NCI-H2081 treated with DMSO at 0.1 percent for 48 hours (cell line): ENCODE measurements at places on chromosomes 16 and 17.

DNA sequence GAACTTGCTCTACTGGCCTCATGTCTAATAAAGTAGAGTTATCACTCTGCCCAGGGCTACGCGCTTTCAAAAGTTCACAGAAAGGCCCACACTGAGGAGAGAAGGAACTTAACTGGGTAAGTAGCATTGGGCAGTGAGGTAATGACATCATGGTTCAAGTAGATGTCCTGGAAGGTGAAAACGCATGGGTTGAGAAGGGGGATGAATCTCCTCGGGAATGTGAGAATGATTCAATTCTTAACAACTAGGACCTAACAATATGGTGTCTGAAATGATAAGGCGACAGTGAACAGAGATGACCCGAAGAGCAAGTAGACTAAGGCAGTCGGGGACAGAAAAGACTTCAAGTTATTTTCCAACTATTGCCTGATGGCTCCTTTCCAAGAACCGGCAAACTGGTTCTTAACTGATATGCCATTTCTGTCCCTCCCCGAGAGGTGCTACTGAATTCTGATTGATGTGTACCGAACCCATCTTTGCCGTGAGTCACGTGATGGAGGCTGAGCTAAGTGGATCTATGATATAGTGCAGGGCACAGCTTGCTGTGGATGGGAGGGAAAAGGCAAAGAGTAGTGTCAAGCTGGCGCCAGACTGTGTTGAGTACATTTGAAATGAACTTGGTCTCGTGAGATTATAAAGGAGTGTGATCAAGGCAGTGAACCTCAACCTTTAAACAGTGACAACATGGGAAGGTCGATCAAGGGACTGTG is 44.1 kb downstream of the MARCHF10 start:
- DNase-seq = no peak

DNA sequence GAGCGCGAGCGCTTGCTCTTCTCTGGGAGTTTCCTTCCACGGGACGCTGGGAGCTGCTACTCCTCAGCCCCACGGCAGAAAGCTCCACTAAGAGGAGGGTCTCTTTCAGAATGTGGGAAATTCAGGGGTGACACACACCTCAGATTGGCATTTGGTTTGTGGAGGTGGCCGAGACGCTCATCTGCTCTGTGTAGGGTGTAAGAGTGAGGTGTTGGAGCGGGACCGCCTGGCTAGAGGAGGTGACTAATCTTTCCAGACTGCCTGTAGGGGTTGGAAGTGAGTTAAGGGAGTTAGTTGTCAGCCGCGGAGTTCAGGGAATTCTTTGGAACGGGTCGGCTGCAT is 735 bp downstream of the PSMD11 start:
- DNase-seq = no peak

GRCh38 chr16:27449434-27450195 is 47.6 kb downstream of the IL21R start:
- no peak for DNase-seq

- no peak for DNase-seq
Measured at GRCh38 chr16:1058216-1058615, 14.3 kb upstream of the SSTR5 start.

GRCh38 chr17:74119965-74120364 is 83.5 kb upstream of the RPL38 start:
- DNase-seq = no peak

DNA sequence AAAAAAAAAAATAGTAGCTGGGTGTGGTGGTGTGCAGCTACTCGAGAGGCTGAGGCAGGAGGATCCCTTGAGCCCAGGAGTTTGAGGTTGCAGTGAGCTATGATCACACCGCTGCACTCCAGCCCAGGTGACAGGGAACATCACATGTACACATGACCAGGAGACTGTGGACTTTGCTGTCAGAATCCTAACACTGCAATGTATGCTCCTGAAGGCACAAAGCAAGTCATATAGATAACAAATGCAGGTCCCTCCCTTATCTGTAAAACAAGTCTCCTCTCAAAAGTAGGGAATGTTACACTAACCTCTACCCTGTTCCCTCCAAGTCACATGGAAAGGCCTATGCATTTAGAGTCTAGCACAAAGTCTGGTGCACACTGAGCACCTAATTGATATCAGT is 48.5 kb downstream of the ARHGAP17 start:
- no peak for DNase-seq

DNA sequence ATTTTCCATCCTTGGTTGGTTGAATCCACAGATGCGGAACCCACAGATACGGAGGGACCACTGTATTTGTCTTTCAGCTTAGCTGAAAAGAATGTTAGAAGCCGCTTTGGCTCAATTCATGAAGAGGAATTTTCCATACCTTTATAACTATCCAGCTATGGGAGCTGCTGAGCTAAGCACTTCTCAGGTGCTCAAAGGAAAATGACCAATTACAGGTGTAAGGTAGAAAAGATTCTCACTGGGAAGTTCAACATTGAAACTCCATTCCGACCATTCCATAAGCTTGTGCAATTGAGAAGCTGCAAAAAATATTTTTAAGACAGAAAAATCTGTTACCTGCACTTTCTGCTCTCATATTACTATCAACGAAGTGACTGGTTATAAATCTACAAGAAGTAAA is 2.7 kb downstream of the AHSP start:
- DNase-seq = no peak

DNA sequence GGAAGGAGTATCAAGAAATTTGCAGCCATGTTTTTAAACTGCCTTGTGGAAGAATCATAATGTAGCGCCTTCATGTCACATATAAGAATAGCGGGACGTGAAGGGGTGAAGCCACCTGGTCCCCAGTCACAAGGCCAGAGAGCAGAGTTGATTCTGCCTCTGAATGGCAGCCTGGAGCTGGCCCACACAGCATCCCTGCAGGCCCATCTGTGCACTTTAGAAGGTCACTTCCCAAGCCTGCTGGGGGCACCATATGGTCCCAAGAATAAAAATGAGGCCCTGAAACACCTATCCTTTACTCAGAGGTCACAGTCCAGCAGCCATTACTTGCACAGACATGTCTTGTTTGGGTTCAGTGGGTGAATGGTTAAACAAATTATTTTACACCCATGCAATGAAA is 15.0 kb downstream of the CD300E start:
- no peak for DNase-seq

- DNase-seq = no peak
Measured at GRCh38 chr16:1035066-1035415, 37.5 kb upstream of the SSTR5 start.

GRCh38 chr17:30352240-30352814 is 18.5 kb upstream of the TMIGD1 start:
- DNase-seq = no peak

GRCh38 chr17:67365738-67366192 is 612 bp downstream of the PSMD12 start:
- no peak for DNase-seq

DNA sequence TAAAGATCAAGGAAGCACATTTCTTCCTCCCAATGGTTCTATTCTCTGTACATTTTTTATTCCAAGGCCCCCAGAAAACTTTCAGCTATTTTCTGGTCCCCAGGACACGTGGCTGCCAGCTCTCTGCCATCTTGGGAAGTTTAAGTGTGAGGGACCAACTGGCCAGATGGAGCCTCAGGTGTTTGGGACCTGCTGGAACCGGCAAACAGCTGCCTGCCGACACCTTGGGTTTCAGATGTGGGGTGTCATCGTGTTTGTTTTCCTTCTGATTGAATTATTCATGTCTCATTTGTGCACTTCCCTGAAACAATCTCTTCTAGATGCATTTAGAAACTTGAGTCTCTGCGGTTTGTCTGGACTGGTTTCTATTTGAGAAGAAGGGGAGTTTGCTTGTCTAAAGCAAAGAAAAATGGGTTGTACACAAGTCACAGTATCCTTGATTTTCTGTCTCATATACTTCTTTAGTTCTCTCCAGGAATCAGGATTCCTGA is 386.5 kb downstream of the SLC39A11 start:
- no peak for DNase-seq

DNA sequence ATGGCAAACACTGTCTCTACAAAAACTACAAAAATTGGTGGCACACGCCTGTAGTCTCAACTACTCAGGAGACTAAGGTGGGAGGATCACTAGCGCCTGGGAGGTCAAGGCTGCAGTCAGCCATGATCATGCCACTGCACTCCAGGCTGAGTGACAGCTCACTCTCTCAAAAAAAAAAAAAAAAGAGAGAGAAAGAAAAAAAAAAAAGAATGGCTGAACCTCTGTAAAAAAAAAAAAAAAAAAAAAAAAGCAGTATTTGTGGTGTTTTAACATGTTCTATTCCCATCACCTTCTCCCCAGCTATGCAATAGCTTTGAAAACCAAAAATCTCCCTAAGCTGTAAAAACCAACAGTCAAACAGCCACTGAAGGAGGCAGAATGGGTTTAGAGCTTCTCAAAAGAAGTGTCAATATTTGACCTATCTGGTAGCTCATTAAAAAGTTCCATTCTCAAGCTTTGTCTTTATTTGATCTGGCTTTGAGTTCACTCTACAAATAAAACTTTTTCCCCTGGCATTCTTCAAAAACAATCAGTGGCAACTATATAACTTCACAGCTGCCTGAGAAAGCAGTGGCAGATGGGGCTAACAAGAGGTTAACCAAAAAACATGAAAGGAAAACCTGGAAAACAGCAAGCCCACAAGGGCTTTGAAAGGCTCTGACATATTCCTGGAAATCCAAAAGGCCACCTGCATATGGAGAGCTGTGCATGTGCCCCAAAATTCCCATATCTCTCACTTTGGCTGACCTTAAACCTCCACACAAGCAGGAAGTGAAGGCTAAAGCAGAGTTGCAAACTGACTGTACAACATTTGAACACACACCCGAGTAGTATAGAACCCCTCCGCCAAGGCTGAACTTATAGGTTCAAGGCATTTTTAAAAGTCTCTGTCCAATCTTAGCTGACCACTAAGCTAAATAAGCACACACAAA is 36.0 kb downstream of the USP32 start:
- no peak for DNase-seq

DNA sequence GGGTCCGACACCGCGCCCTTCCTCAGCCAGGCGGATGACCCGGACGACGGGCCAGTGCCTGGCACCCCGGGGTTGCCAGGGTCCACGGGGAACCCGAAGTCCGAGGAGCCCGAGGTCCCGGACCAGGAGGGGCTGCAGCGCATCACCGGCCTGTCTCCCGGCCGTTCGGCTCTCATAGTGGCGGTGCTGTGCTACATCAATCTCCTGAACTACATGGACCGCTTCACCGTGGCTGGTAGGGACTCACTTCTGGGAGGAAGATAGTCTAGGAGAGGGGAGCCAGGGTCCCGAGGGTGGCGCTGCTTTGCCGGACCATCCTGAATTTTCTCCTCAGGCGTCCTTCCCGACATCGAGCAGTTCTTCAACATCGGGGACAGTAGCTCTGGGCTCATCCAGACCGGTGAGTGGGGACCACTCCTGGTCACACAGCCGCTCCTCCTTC is 601 bp downstream of the SPNS1 start:
- DNase-seq = no peak

DNA sequence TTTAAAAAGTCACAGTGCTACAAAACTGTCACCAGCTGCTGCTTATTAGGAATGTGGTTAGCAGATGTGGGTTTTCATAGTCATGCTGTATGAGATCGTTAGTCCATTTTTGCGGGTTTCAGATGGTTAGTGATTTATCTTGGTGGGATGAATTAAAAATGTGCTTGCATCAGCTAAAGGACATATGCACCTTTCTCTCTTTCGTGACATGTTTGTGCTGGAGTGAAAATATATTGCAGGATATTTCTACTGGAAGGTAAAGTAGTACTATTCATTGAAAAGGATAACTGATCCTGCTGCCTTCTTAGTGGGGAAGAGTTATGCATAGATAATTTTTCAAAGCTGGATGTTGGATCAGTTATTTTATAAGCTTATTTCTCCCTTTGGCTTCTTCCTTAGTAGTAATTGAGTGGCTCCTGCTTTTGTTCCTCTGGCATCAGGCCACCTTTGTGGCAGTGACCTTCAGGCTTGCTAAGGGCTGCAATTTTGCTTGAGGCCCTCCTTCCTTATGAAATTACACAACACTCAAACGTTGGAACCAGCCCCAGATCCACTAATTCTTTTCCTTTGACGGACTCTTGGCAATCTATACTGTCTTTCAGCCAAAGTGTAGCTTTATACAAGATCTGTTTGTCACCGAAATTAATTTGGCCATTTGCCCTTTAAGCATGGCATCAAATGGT is 7.5 kb upstream of the SNTB2 start:
- no peak for DNase-seq

DNA sequence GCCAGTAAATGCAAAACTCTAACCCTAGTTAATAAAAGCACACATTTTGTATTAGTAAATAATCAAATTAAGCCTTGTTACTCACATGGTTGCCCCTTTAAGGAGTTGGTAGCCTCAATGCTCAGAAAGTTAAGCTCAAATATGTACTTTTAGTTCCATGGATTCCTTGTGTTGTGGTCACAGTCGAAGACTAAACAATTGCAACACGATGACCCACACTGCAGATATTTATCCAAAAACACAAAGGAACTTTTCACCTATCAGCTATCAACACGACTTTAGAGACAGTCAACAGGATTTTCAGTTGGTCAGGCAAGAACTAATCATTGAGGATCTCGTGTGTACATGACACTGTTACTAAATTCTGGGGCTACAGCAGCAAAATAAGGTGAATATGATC is 47.4 kb upstream of the NUDT7 start:
- no peak for DNase-seq

GRCh38 chr16:83147244-83147643 is 520.5 kb downstream of the CDH13 start:
- DNase-seq = no peak

DNA sequence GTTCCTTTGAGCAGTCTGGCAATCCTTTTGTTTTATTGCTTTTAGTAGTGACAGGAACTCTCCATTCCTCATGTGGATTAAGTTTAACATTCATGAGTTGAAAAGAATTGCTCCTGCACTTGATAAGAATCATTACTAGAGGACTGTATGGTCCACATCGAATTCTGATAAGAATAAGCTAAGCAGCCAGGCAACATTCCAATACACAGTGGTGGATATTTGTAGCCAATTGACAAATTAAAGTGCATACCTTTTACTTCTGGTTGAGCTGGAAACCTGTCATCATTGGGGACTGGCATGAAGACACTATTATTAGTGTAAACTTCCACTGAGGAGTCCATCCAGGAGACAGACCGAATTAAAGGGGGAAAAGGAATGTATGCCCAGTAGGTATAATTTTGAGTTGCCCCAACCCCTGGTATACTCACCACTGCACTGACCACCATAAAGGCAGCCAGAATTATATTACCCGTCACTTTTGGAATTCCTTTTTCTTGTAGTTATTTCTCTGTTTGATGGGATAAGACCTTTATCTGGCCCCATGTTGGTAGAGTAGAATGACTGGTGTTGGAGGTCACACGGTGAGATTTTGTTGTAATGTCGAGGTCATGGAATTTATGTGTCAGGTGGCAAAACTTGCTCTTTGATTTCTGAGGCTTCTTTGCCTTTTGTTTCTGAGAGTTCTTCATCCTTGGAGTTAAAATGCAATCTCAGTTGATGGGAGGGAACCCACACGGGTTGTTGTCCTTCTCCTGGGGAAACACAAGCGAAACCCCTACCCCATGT is 72.1 kb upstream of the ARL4D start:
- DNase-seq = no peak

DNA sequence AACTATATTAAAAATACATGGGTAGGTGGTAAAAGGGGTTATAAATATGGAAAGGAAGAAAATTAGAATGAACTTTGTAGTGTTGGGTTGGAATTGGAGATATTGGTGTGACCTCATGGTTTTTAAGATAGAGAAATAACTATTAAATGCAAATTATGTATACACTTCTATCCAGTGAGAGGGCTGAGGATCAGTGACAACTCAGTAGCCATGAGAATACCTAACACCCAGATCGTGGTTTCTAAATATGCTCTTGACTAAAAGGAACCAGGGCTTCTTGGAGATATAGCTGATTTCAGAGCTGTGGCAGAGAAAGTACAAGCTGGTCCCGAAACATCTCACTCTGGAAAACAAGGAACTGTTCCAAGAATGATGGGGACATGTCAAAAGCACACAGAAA is 44.4 kb downstream of the SLC6A4 start:
- DNase-seq = no peak
